ENCODE measurements at places on chromosomes 6 and 20.

- no peak for DNase-seq
Observed at GRCh38 chr6:25395731-25396130, 116.6 kb downstream of the CARMIL1 start.

- no peak for DNase-seq
Observed at GRCh38 chr6:148529010-148529409, 186.4 kb downstream of the SASH1 start.

DNA sequence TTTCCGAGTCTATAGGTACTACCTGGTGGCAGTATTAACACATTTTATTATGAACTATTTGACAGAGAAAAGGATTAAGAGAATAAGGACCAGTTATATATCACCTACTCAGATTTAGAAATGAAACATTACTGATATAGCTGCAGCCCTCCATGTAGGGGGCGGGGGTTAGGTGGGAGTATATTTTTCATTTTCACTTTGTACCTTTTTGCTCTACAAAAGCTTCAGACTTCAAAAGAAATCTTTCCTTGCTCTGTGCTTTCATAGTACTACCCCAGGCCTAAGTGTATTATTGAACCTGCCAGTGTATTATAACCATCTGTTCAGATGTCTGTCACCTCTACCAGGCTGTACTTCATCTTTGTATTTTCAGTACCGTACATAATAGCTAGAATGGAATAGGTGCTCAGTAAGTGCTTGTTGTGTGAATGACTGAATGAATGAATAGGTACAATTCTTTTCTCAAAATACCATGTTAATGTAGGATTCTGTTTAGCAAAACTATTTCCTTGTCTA is 43.0 kb downstream of the CDKAL1 start:
- DNase-seq: no peak

- no peak for DNase-seq
Observed at GRCh38 chr6:7812623-7813022, 86.7 kb downstream of the BMP6 start.

GRCh38 chr6:4727671-4728435 is 48.4 kb upstream of the CDYL start:
- DNase-seq: peak; percentile 7

DNA sequence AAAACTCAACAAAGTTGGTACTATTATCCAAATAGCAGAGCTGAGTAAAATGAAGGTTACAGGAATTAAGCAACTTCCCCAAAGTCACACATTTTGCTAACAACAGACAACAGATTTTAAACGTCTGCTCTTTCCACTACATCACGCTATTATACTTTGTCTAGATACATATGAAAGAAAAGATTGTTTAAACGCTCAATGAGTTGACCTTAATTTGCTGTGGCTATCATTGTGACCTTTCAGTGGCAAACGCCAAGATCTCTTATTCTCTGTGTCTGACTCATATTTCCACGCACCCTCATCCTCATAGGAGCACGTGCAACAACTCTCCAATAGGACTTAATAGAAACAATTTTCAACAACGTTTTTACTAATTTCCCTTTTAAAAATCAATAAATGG is 540.1 kb downstream of the MAFB start:
- DNase-seq: no peak

- DNase-seq: peak; percentile 27
Observed at GRCh38 chr6:122726649-122727048, 52.9 kb upstream of the FABP7 start.

- DNase-seq: peak; percentile 28
Observed at GRCh38 chr20:14984768-14985622, 647.6 kb upstream of the FLRT3 start.

GRCh38 chr6:156752666-156753301 is 24.4 kb upstream of the ARID1B start:
- DNase-seq: no peak

GRCh38 chr20:35893942-35894341 is 60.4 kb downstream of the SCAND1 start:
- no peak for DNase-seq

DNA sequence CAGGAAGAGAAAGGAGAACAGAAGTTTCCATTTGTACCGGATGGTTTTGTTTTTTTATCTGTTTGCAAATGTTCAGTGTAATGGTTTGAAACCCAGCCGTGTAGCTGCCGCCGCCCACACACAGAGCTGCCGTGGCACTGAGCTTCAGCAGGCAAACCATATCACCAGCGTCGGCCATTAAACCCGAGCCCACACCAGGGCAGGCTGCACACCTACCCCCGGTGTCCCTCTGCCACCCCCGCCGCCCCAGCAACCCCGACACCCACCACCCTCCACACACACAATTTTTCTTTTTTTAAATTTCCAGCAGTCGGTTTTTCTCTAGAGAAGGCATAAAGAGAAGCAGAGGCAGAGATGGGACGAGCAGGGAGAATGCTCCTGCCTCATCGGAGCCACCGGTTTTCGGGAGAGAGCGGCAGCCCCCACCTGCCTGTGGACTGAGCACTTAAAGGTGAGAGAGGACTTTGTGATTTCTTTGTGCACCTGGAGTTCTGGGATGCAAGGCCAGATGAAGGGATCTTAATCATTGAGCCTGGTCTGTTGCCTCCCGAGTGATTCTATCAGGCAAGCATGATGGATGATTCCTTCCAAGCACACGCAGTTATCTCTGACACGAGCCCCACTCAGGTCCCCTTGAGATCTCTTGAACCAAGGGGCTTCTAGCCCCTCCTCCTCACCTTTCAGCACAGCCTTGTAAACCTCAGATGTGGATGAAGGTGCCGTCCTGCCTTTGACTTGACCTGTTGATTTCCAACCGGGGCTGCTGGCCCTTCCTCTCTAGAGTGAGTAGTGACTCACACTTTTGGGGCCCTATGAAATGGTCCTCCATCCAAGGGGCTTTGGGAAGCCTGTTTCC is 17.5 kb upstream of the ZNF831 start:
- DNase-seq: no peak

DNA sequence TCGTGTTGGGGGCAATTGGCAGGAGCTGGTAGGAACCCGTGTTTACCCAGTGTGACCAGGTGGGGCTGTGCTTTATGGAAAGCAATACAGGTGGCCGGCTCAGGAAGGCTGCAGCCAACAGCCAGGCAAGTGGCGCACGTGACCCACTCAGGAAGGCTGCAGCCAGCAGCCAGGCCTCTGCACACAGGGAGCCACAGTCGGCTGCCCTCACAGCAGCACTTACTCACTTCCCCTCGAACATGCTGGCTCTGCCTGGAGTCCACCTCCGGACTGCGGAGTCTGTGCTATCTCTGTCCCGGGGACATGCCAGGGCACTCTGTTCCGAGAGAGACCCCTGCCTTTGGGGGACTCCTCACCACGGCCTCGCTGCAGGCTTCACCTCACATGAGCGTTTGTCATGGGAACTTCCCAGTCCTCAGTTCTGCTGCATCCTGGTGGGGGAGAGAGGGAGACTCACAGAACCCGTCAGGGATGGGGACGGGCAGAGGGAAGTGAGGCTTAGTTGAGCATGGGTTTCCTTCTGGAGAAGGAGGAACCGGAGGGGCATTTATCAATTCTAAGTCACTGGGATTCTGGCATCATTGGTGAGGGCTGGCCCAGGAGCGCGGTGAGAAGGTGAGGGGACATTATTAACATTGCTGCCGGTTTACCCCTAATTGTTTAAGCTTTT is 76.8 kb downstream of the TTLL2 start:
- no peak for DNase-seq

DNA sequence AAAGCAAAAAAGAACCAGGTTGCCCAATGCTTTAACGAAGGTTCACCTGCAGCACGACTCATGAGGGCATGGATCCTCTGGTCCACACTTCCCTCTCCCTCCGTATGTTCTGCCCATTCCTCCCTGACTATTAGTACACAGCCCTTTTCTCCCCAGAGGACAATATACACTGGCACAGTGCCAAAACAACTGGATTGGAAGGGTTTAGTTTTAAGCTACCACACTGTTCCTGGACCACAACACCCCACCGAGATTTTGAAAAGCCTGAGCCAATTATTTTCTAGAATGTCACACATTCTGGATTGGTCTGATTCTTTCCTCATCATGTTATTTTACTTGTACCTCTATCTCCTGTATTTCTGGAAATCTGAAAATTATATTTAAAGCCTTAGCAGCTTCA is 2.9 kb upstream of the AKAP7 start:
- no peak for DNase-seq

DNA sequence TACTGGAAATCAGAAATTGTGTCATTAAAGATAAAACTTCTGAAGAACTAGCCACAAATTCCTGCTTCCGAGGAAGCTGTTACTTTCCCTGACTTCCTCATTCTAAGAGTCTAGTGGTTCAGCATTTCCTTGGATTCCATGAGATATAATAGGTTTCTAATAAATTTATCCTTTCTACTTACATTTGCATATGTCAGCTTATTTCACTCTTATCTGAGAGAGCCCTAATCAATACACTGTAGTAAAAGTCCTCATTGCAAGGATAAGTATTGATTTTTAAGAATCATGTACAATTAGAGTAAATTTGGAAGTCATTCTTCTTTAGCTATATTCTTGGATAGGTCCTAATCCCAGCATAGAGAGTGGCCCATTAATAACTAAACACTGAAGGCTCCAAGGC is 16.9 kb upstream of the THEMIS start:
- no peak for DNase-seq

- DNase-seq: no peak
Observed at GRCh38 chr20:51902933-51903332, 100.6 kb upstream of the SALL4 start.

DNA sequence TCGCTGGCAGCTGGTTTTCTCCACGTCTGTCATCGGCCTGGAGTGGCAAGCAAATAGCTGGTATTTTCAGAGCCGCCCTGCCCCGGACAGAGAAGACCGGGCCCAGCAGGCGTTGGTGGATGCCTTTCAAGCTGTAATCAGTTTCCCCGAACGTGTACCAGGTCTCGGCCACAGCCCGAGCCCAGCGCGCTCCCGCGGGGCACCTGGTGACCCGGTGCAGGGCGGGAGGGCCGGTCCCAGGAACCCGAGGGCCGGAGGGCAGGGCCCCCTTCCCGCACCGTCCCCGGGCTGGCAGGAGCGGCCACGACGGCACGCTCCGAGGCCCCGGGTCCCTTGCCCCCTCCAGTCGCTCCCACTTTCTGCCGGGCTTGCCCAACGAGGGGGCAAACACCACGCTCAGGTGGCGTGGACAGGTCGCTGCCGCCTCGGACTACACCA is 348 bp upstream of the PYGB start:
- peak; percentile 56 for DNase-seq

GRCh38 chr6:73395875-73396274 is 1.2 kb downstream of the DDX43 start:
- no peak for DNase-seq

GRCh38 chr6:39688494-39688893 is 36.7 kb downstream of the KIF6 start:
- DNase-seq: peak; percentile 75

- peak; percentile 26 for DNase-seq
Observed at GRCh38 chr6:39493777-39494176, 171.3 kb upstream of the KCNK16 start.

- DNase-seq: peak; percentile 68
Observed at GRCh38 chr6:5219011-5219691, 41.6 kb downstream of the LYRM4 start.

GRCh38 chr6:82461536-82461935 is 97.9 kb downstream of the TPBG start:
- DNase-seq: no peak

- DNase-seq: no peak
Observed at GRCh38 chr6:47922391-47922790, 140.6 kb downstream of the OPN5 start.

DNA sequence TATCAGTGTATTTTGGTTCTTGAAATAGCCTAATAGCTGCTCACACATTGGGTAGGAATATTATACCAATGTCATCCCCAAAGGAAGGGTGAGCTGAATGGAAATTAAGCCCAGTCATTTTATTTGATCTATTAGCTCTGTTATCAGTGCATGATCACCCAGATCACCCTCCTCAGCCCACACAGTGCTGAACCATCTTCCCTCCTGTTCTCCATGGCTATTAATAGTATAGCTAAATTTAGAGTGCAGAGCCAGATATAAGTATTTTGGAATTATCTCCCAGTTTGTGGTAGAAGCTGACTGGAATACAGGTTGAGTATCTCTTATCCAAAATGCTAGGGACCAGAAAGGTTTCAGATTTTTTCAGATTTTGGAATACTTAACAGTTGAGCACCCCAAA is 45.4 kb downstream of the KCTD20 start:
- no peak for DNase-seq

DNA sequence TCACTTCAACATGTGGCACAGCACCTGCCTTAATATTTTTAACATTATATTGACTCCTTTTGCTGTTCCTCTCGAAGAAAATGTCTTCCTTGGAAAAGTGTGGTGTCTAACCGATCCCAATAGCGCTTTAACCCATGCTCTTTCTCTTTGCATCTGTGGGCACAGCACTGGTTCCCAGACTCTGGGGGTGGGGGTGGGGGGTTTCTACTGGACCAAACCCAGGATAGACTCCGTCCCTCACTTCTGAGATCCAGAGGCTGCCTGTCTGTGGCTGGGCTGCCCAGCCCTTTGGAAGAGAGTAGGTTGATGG is 3.9 kb upstream of the ZNF292 start:
- DNase-seq: no peak

DNA sequence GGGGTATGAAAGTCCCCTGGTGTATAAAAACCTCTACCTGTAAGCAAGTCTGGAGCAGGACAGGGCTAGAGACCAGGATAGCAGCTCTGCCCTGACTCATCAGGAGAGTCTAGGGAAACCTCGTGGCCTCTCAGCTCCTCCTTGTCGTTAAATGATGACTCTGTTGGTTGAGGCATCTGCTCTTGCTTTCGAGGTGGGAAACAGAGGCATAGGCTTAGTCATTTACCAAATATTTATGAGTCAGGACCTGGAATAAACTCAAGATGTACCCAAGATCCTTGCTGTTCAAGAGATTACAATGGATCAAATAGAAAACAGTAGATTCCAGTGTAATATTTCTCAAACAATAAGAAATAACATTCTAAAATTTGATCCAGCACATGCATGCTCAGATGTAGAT is 5.5 kb downstream of the MANBAL start:
- peak; percentile 93 for DNase-seq

DNA sequence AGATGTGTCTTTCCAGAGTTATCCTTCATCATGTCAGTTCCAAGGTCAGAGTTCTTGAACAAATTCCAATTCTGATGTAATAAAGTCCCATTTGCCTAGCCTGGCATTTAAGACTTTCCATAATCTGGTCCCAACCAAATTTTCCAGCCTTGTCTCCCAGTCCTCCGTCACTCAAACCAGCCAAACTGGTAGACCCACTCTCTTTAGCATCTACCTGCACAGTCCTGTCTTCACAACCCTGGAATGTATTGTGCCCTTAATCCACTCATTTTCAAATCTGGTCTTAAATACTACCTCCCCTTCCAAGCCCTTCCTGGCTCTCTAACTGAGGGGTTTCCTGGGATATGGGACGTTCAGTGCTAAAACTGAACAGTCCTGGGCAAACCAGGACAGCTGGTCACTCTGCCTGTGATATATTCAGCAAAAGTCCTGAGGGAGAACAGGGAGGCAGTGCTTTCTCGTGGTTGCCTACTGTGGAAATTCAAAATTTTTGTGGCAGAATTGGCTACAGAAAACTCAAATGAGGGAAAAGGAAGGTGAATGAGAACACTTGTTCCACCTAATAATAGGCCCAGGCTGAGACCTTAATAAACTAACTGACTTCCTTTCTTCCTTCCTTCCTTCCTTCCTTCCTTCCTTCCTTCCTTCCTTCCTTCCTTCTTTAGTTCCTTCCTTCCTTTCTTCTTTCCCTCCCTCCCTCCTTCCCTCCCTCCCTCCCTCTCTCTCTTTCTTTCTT is 10.8 kb upstream of the AKAP7 start:
- DNase-seq: no peak
